ENCODE measurements at places on chromosomes 1 and 21.

- no peak for DNase-seq
These were observed 158.9 kb downstream of the PCBP3 start for GRCh38 chr21:45802425-45802824.

DNA sequence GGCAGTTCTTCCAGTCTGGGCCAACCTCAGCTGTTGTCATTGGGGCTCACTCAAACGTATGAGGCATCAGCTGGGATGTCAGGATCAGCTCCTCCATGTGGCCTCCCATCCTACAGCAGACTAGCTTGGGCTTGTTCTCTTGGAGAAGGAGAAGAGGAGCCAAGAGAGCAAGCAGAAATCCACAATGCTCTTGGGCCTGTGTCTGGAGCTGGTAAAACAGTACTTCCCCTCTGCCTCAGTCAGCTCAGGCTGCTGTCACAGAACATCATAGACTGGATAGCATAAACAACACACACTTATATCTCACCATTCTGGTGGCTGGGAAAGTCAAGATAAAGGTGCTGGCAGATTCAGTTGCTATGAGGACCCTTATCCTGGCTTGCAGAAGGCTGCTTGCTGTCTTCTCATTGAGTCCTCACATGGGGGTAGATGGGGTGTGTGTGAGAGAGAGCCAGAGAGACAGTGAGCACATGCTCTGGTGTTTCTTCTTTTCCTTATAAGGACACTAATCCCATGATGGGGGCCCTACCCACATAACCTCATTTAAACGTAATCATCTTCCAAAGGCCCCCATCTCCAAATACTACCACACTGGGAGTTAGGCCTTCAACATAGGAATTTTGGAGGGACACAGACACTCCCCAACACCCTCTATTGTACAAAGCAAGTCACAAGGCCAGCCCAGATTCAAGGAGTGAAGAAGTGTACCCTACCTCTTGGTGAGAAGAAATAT, 16.3 kb upstream of the DNAJC6 start:
- DNase-seq = no peak

DNA sequence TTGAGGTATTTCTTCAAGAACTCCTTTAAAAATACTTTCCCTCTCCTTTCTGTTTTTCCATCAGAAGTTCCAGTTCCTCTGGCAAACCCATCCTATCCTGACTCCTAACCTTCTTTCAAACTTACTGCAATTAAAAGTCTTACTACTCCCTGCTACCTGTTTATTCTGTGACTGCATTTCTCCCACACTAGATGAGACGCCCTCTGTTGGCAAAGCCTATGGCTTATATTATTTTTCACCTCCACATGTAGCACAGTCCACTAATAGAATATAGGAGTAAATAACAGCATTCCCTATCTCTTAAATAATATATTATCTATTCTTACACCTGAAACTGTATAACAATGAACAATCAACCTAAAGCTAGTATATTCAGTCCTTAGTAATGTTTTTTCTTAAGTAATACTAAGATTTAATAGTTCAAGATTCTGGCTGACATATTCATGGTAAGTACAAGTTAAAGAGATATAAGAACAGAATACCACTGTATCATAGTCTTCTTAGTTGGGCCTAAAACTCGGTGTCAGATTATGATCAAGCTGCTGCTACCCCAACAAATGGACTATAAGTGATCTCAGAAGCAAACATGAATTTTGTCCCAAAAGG, 54.8 kb downstream of the RAB3GAP2 start:
- no peak for DNase-seq

DNA sequence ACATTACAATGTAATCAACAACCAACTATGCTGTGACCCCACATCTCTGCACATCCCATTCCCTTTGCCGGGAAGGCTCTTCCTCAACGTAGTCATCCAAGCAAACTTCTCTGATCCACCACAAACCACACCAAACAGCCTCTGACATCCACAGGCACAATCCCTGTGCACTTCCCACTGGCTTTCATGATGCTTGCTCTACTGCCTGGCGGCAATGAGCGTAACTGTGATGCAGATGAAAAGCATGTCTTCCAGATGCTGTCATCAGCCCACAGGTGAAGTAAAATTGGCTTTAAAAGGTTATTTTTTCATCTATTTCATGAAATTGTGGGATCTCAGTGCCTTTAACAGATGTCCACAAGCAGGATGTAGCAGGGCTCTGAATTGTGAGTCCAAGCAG, 635.2 kb downstream of the SMYD3 start:
- DNase-seq = no peak

GRCh38 chr1:226523646-226524406, 24.7 kb upstream of the STUM start:
- DNase-seq = no peak

GRCh38 chr1:199948587-199949280, 78.8 kb upstream of the NR5A2 start:
- DNase-seq = no peak

DNA sequence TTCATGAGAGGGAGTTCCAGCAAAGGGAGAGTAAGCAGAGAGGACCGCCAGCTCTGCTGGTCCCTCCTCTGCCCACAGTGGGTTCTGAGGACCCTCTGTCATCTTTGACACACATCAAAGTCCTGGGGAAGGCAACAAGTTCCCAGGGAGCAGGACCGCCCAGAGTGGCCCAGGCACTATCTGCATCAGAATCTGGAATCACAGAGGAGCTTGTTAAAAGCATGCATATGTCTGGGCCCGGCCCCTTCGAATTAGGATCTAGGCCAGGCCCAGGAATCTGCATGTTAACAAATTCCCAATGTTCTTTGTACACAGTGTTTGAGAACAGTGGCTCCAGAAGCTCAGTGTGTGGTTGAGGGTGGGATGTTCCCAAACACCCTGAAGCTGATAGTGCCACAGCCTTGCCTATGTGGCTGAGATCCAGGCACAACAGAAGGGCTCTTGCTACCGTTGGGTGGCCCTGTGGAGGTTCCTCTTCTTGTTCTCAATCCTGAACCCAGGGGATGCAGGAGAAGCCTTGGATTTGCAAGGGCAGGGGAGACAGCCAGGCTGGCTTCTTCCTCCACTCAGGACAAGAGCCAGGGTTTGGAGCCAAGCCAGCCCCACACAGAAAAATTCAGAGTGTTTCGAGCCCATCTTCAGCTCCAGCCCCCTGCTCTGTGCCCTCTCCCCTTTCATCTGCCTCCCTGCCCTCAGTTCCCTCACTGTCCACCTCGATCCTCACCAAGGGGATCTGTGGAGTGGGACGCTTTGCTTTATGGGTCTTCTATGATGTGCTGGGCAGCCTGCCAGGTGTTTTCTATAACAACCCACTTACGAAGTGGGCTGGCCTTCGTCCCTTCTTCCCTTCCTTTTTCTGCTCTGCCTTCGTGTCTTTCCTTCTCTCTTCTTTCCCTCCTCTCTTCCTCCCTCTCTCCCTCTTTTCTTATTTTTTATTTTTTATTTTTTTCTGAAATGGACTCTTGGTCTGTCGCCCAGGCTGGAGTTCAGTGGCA, 129.0 kb upstream of the TMPRSS2 start:
- no peak for DNase-seq

DNA sequence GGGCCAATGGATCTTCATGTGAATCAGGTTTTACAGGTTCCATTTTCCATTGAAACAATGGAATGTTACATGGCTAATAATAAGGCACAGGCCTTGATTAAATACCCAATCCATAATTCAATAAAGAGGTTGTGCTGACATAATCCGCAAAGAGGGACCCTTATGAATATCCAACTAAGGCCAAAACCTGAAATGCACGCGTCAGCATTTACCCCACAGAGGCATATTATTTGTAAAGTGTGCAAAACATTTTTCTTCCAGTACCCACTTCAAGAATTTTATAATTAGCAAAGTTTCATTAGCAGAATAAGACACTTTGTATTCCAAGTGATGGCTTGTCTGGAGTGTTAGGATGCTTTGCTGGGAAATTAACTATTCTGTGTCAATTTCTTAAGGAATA, 220.6 kb upstream of the C8B start:
- DNase-seq = no peak

- peak; percentile 42 for DNase-seq
These were observed 196.8 kb upstream of the LMO4 start for GRCh38 chr1:87131809-87132283.

GRCh38 chr1:175195798-175196197, 3.2 kb upstream of the KIAA0040 start:
- no peak for DNase-seq

DNA sequence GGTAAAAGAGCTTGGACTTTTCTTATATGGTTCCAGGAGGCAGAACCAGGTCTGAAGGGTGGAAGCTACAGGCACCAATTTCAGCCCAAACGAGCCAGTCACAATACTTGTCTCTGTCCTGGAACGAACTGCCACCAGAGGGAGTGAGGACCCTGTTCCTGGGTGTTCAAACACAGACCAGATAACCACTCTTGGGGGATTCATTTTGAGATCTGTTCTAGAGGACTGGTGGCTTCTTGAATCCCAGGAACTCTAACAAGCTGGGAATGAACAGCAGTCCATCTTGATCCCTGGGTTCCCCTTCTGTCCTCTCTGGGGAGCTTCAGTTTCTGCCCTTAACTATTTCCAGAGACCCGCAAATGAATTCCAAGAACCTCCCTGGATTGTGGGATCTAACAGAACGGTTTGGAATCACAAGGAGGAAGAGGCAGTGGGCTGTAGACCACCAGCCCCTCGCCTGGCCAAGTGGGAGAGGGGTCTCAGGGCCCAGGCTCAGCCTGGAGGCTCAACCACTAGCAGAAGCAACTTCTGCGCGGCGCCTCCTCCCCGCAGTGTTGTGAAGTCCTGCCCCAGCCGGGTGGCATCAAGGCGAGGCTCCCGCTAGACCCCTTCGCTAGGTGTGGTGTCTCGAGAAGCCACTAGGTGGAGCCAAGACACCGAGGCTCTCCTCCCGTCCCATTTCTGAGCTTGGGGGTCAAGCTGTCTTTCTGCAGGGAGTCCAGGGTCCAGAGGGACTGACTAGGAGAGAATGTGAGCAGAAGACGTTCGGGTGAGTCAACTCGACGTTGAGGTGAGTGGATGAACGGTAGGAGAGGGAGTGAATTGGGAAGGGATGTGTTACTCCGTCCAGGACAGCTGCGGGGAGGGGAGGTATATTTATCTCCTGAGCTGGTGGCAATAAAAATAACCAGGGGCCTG, 12.1 kb upstream of the NES start:
- DNase-seq = peak; percentile 33

DNA sequence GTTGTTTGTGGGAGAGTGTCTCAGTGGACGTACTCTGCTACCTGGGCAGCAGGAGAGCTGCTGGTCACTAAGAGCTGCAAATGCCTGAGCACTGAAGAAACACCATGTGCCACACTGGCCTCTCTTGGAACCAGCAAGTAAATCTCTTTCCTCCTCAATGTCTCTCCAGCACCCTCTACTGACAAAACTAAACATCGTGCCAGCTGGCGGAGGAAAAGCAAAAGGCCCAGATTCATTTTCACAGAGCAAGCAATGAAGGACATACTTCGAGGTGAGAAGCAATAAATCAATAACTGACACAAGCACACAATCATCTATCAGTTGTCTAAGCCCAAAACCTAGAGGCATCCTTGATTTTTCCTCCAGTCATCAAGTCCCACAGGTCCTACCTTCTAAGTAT, 78.1 kb downstream of the RERE start:
- no peak for DNase-seq

DNA sequence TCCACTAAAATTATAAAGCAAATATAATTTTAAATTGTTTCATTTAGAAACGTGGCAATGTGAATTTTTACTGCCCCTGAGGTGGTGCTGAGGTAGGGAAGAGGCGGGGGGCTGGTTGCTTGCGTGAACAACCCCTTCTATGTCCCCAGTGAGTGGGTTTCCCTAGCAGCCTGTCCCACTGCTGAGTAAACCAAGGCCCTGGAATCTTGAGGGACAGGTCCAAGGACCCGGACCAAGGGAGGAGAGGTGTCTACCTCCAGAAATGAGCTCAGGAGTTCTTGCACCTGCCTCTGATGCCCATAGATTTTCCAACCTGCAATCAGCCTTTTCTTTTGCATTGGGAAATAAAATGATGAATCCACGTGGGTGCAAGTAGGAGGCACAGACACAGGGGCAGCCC, 649 bp upstream of the LDLRAD1 start:
- no peak for DNase-seq

- DNase-seq = no peak
These were observed 1.4 kb downstream of the DENND1B start for GRCh38 chr1:197773856-197774255.

GRCh38 chr1:1282998-1283397, 2.8 kb downstream of the SCNN1D start:
- no peak for DNase-seq

DNA sequence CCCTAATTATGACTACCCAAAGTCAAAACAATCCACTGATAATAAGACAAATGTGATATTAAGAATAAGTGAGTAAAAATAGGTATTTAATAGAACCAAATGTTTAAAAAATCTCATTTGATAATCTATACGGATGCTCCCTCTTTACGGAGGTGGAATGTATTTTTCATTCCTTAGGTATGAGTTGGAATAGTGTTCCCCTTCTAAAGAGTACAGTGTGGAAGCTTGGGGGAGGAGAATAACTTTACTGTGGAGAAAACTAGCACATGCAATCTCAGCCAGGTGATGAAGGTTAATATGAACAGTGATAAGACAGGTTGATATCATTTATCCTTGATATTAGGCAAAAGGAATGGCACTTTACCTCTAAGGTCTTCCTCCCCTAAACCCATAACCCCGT, 74.6 kb downstream of the GPR88 start:
- DNase-seq = no peak

- DNase-seq = no peak
These were observed 30.3 kb upstream of the TMEM51 start for GRCh38 chr1:15123270-15123669.

DNA sequence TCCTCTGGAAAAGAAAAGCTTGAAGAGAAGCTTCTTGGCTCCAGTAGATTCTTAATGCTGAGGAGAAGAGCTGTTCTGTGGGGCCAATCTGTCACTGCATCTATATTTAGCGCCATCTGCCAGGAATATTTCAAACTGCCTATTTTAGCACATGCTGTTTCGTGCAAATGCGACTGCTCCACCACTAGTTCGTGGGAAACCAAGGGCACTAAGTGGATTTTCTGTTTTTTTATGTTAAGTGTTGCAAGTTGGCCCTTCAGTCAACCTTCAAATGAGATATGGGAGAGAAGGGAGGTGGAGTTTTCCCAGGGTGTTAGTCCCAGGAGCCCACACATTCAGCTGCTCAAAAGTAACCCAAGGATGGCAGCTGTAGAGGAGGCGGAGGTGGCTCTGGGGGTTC, 91.9 kb downstream of the TSEN15 start:
- DNase-seq = no peak

DNA sequence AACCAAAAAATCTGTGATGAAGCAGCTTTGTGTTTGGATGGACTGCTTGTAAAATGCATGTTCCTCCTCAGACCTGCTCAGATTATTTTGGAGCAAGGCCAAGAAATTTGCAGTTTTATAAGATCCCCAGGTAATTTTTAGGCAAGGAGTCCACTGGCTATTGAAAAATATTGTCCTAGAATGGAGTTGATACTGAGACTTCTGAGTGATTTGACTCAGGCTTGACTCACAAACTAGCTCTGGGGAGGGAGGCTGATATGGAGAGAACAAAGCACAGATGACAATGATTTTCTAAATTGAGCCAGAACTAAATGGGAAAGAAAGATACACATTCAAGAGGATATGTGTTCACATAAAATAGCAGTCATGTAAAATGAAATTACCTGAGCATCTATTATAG, 36.7 kb downstream of the AGL start:
- no peak for DNase-seq

- no peak for DNase-seq
These were observed at the start of gene SLC35F3 for GRCh38 chr1:233904633-233905415. TSS of gene SLC35F3 (plus strand) at chr1:233904676.
